NCI-H2171 treated with DMSO at 0.1 percent for 48 hours (cell line): ENCODE measurements at places on chromosomes 4 and X.

DNA sequence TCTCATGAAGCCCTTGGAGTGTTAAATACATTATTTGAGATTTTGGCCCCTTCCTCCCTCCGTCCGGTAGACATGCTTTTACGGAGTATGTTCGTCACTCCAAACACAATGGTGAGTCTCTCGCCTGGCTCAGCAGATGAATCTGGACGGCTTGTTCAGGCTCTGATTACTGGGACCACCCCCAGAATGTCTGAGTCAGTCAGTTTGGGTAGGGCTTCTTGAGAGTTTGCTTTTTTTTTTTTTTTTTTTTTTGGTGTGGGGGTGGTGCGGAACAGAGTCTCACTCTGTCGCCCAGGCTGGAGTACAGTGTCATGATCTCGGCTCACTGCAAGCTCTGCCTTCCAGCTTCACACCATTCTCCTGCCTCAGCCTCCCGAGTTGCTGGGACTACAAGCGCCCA, 62.4 kb upstream of the MSANTD1 start:
- DNase-seq: no peak

DNA sequence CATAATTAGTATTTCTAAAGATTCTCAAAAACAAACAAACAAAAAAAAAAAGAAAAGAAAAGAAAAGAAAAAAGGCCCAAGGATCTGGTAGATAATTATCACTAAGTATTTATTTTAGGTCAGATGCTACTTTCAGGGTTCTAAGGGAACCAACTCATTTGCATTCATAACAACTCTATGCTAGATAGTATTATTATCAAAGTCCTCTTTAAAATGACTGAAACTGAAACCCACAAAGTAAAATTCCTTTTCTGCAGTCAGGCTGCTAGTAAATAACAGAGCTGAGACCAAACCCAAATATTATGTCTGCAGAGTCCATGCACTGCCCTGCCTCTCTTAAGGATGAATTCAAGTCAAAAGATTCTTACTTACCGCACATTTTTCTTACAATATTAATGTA, 38.3 kb upstream of the MAPK10 start:
- no peak for DNase-seq

GRCh38 chrX:95733426-95733825, 951.2 kb upstream of the DIAPH2 start:
- DNase-seq: no peak

- DNase-seq: peak; percentile 9
Measured at GRCh38 chrX:134144231-134144630, 92.8 kb upstream of the CCDC160 start.

GRCh38 chr4:108940149-108940548, 177.3 kb upstream of the ETNPPL start:
- no peak for DNase-seq

DNA sequence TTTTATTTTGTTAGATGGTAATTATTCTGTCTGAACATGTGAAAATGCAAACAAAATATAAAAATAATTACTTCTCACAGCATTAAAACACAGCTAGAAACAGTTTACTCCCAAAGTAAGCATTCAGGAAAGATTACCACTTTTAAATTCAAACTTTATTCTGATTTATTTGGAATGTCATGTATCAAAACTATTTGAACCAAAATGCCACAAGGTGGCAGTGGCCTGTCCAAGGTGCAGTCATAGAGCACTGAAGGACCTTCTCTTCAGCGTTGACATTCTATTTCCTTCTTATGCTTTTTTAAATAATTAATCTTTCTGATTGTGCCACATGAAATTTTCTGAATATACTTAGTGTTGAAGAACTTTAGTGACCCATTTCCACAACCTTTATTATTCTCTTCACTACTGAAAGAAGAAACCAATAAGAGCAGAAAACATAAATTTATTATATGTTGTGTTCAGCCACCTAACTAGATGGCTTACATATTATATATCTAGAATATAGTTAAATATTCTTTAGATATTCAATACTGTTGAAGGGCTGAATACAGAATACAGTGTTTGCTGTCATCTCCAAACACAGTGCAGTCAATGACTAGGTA, 283.6 kb downstream of the CFAP299 start:
- no peak for DNase-seq

DNA sequence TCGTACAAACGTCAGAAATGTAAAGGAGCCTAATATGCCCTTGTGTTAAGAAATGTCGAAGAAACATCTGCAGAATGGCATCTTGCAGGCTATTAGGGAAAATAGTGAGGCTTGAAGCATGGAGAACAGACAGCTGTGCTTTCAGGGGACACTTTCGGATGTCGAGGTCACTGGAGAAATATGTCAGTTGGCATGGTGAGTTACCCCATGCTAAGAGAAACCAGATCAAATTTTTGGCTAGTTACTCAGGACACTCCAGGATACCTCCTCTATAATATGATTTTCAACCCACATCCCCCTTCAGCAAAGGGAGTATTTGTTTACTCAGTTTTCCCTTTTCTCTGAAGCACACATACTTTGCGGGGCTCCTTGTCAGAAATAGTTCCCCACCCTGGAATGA, 171.4 kb downstream of the GPC3 start:
- DNase-seq: no peak

- DNase-seq: no peak
Measured at GRCh38 chr4:164212134-164212533, 541.8 kb upstream of the SMIM31 start.

GRCh38 chr4:54509057-54509456, 148.7 kb upstream of the KIT start:
- DNase-seq: no peak

GRCh38 chr4:113316879-113317278, 267.4 kb downstream of the ANK2 start:
- DNase-seq: no peak

DNA sequence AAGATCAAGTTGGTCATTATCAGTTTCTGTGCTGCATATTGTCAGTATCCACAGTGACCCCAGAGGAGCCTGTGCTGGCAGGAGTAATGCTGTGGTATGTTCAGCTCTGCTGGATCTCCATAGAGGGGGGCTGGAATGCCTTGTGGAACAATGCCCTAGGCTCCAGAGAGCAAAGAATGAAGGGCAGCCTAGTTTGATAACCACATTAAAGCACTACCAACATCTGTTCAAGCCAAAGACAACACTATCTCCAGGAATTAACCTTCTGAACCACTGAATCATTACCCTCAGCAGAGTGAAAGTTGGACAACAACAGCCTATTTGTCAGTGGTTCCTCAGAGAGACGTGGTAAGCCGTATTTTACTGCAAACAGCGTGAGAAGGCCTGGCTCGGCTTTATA, 192.3 kb upstream of the CXorf66 start:
- no peak for DNase-seq

- DNase-seq: no peak
Measured at GRCh38 chr4:72073816-72074215, 42.0 kb downstream of the NPFFR2 start.

DNA sequence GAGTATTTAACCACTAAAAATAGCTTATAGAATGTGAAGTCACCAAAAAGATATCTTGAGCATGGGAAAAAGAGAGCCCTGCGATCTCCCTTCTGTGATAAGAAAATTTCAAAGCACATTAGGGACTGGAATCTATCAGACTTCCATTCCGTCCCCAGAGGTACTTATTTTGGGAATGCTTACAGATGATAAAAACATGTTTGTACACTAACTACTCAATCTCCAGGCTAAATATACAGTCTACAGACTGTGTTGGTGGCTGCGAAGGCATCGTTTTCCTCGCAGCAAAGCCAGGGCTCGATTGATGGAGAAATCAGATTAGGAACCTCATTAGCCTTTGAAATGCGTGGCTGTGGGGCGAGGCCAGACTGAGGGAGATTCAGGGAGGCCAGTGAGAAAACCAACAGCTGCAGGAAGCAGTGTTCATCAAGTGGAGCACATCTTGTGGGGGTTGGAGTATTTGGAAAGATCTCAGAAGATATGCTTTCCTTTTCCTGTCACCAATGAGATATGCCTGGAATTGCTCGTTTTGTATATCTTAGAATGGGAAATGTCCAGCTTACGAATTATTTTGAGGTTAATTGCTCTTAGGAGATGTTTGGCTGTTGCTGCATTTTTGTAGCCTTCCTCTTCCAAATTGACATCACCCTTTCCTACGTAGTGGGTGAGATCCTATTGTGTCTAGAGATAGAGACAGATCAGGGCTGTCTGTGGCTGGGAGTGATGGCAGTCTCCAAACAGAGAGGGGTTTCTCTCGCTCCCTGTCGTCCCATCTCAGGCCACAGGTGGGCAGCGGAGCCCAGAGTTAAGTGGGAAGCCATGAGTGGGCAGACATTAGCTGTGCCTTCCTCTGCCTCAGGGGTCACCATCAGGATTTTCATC, 224.9 kb upstream of the FAT1 start:
- DNase-seq: no peak

DNA sequence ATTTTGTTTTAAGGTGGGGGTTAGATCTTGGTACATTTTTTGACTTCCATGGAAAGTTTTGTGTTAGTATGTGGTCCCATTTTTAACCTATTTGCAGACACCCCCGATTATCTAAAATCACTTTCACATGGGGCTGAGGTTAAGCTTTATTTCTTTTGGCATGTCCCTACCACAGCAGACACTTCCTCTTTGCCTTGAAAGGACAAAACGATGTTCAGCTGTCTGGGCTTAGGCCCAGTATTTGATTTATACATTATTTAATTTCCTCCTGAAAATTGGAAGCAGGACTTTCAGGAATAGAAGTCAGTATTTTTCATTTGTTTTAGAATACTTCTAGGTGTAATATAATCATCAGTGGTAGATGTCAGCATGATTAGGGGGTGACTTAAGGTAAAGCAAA, 112.4 kb upstream of the SPRY1 start:
- no peak for DNase-seq

DNA sequence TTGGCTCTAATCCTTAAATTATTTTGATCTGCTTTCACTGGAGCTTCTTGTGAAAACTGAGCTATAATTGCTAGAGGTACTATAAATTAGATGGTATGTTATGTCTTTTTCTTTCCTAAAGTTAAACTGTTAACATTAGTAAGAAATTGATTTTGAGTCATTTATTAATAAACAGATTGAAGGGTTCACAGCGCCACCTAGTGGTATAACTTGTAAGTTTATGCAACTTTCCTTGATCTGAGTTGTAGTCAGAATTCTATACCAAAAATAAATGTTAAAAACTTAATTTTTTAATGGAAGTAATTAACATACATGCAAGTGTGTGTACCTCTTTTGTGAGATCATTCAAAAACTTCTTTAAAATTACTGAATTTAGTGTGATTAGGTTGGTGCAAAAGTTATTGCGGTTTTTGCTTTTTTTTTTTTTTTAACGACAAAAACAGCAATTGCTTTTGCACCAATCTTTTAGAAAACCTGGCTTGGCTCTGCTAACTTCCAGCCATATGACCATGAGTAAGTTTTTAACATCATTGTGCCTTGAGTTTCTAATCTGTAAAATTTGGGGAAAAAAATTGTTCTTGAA, 151.5 kb downstream of the CENPC start:
- DNase-seq: peak; percentile 20

DNA sequence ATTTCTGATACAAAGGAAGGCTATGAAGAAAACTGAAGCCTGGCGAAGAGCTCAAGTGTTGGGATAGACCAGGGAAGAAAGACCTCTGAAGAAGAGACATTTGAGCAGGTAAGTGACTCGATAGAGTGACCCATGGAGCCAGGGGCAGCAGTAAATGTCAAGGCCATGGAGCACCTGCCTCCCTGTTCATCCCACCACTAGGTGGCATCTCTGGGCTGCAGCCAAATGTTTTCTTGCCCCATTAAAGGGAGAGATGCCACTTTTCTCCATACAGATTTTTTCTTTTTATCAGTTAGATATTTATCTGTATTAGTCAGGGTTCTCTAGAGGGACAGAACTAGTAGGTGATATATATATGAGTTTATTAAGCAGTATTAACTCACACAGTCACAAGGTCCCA, 4.9 kb upstream of the ZNF81 start:
- peak; percentile 5 for DNase-seq

GRCh38 chrX:79371101-79371500, 4.0 kb upstream of the ITM2A start:
- DNase-seq: no peak

DNA sequence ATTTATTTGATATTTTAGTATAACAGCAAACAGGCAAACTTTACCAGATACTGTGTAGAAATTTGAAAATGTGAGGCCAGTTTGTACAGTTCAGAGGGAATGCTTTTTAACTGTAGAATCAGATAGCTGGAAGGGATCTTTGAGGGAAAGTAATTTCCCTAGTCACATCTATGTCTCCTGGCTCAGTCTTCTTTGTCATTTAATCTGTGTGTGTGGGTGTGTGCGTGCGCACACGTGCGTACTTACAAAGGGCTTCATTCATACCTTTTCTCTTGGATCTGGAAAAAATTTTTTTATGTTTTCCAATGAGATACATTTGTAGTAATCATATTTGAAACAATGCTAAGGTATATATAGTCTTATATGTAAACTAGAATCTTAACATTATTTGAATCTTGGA, 44.6 kb downstream of the IL13RA1 start:
- DNase-seq: no peak

DNA sequence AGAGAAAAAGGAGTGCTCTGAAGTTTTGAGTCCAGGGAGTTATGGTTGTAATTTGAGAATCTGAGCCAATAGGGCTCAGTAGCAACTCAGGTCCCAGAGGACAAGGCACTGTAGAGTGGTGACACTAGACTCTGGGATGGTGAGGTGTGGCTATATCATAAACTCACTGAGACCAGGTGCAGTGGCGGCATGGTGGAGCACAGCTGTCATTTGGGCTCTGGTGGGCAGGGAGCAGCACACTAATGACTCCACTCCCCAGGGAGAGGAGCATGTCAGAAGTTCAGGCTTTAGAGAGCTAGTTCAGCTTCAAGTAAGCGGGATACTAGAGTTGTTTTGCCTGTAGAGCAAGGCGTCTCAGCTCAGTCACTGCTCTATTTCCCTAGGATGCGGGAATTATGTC, 165.4 kb upstream of the USP38 start:
- DNase-seq: peak; percentile 8

- no peak for DNase-seq
Measured at GRCh38 chr4:9849538-9849920, 68.1 kb downstream of the DRD5 start.

GRCh38 chr4:77263247-77263646, 106.2 kb downstream of the CCNG2 start:
- no peak for DNase-seq

DNA sequence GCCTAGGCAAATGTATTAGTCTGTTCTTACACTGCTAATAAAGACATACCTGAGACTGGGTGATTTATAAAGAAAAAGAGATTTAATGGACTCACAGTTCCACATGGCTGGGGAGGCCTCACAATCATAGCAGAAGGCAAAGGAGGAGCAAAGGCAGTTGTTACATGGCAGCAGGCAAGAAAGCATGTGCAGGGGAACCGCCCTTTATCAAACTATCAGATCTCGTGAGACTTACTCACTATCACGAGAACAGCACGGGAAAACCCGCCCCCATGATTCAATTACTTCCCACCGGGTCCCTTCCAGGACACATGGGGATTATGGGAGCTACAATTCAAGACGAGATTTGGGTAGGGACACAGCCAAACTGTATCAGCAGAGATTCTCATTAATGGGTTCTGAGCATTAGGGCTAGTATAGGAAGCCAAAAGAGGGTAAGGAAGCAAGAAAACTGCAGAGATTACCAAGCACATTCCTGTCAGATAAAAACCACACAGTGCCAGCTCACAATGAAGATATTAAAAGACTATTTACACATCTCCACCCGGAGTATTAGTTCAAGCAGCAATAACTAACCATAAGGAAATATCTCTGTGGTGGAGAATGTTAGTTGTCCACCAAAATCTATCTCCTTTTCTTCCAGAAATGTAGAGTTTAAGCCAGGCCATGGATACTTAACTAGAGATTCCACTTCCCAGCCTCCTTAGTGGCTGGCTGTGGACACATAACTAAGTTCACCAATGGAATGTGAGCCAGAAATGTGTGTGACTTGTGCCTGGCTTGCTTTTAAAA, 61.2 kb upstream of the HOPX start:
- no peak for DNase-seq
